ENCODE measurements at places on chromosomes 7 and 10.

GRCh38 chr7:93205046-93205445, 21.2 kb downstream of the HEPACAM2 start:
- no peak for DNase-seq

GRCh38 chr7:54336800-54337199, 205.4 kb upstream of the VSTM2A start:
- no peak for DNase-seq

DNA sequence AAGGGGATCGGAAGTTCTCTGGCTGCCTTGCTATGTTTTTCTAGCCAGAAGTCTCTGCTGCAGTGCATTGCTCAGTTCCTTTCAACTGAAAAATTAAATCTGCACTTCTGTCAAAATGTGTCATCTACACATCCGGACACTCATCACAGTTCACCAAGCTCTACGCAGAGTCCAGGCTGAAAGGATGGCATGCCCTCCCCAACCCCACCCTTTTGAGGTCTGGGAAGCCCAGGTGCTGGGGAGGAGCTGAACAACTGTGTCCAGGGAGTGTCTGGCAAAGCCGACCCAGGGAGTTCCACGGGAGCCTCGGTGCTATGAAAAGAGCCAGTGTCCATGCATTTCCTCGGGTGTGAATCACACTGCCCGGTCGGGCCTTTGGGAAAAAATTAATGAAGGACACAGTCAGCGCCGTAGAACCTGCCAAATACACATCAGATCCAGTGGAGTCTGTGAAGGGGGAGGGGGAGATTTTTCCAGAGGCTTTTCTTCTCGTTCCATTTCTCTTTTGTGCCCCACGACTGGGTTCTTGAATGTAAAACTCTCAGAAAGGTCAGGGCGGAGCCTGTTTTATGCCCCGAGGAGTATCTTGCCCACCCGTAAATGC, 757 bp upstream of the PALS2 start:
- DNase-seq, result peak; percentile 19

GRCh38 chr7:115015619-115016018, 93.7 kb downstream of the MDFIC start:
- DNase-seq, result no peak

GRCh38 chr7:149879766-149880637, 6.2 kb downstream of the ATP6V0E2 start:
- no peak for DNase-seq

DNA sequence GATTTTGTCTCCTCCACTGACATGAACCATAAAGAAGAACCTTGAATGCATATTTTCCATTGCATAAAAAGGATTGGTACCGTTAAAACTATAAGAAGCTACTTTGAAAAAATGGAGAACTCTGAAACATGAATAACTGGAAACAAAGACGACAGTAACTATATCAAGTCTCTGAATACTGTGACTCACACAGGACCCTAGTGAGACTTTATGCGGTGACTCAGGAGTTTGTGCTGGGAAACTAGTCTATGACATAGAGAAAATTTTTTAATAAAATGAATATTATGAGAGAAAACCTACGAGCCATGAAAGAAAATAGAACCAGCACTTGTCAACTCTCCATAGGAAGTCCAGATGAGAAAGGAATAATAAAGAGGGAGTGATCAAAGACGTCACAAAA, 339.9 kb upstream of the ADARB2 start:
- DNase-seq, result no peak

- DNase-seq, result no peak
These were observed 75.8 kb upstream of the NEBL start for GRCh38 chr10:20972925-20973324.

DNA sequence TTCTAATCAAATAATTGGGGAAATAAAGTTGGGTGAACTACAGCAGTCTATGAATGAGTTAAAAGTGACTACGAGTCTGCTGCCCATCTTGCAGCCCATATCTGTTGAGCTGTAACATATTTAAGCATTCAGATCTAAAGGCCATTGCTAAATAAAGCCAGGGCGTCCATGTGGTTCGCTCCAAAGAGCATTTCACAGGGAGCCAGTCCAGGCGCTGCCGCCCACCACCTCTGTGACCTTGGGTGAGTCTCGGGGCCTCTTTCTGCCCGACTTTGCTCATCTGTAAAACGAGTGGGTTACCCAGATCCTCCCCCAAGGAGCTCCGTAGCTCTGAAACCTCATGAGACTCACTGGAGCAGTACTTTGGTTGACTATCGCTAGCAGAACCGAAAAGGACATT, 223.1 kb downstream of the CUX1 start:
- DNase-seq, result no peak

DNA sequence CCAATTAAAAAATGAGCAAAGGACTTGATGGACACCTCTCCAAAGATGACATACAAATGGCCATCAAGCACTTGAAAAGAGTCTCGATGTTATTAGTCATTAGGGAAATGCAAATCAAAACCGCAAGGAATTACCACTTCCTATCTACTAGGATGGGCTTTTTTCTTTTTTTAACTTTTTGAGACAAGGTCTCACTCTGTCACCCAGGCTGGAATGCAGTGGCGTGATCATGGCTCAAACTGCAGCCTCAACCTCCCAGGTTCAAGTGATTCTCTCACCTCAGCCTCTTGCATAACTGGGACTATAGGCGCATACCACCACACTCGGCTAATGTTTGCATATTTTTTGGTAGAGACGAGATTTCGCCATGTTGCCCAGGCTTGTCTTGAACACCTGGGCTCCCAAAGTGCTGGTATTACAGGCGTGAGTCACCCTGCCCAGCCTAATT, 13.6 kb downstream of the NKX1-2 start:
- no peak for DNase-seq

DNA sequence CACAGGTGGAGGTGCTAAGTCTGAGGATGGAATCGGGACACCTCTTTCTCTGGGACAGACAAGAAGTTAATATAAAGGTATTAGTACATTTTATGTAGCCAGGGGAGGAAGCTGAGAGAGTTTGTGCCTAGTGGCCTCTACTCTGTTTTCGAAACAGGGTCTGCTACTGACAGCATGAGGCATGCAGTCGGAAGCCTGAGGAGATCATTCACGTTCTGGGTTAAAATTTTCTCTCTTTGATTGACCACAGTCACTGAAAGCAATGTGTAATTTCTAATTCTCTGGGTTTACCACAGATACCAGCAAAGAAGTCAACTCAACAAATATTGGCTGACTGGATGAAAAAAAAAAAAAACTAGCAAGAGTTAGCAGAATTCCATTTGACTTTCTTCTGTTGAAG, 53.3 kb upstream of the KCTD7 start:
- no peak for DNase-seq

DNA sequence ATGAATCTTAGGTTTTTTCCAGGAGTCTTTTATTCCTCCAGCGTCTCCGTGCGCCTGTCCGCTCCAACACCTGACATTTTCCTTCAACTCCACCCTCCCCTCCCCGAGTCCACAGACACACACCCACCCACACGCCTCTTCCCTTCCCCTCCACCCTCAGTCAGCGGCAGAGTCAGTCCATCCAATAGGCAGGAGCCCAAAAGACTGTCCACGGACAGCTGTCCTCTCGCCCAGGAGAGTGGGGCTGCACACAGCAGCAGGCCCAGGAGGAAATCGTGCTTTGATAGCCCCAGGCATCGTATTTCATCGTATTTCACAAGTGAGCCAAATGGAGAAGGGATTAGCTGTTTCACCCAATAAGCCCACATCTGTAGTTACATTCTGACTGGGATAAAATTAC, 285.1 kb downstream of the ZEB1 start:
- DNase-seq, result peak; percentile 32

- no peak for DNase-seq
These were observed 4.1 kb downstream of the CALU start for GRCh38 chr7:128743112-128743772.

GRCh38 chr10:52111101-52111891, 202.8 kb upstream of the DKK1 start:
- DNase-seq, result no peak

- DNase-seq, result no peak
These were observed 121.9 kb downstream of the GFRA1 start for GRCh38 chr10:116151076-116151475.

DNA sequence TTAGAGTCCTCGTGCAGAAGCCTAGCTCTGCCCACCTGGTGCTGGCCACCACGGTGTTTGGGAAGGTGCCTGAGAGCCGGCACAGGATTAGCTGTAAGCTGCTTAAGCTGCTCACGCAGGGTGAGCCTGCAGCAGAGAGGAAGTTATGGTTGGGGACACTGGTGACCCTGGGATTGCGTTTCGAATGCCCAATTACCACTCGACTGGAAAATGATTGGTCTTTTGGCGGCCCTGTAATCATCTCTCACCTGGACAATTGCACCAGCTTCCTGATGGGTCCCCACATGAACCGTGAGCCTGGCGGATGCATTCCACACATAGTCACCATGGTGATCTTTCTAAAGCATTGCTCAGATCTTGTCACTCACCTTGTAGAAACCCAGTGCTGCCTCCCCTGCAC, 442.3 kb upstream of the ZMIZ1 start:
- no peak for DNase-seq

DNA sequence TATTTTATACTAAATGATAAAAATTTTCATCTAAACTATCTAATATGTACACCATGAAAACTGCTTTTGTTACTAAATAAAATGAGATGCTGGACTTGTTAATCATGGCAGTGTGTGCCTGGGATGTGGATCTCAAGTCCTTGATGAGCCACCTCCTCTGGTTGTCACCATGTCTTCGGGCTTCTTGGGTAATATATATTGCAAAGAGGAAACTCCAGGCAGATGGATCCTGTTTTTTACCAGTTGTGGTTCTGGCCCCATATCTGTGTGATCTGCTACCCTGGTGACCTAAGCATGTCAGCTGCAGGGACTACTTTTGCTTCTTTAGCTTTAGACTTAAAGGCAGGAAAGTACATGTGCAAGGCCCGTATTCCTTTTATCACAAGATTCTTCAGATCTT, 46.2 kb downstream of the TMEM60 start:
- no peak for DNase-seq

DNA sequence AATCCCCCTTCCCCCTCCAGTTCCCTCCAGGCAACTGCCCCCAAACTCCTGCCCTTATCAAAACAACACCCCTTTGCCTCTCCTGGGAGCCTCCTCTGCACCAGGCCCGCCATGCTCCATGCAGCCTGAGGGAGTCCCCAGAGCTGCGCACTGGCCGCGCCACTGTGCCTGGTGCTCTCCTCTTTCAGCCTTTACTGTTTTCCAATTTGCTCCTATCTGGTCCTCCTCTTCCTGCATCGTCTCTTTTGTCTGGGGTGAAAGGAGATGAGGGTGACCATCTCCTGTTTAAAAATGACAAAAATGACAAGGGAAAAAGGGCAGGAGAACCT, 165.8 kb upstream of the ADCY1 start:
- no peak for DNase-seq

DNA sequence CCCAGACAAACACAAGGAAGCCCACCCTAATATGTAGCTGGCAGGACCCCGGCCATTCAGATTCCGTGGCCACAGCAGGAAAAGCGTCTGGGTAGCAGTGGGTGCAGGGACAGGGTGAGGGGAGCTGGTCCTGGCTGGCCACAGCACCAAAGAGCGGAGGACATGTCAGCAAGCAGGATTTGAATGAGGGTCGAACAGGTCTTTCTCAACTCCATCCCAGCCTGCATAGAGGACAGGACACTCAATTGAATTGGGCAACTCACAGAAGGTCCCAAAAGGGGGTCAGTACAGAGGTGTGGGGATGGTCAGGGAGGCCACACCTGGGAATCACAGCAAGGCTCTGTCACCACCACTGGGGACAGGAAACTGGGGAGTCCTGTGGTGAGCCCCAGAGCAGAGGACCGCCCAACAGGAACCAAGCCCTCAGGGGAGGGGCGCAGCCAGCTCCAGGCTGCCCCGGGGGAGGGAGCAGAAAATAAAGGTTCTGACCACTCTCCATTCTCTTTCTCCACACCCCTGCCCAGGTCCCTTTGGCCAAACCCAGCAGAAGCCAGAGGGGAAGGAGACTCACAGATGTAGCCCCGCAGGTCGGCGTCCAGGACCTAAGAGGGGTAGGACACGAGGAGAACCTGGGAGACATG, 108.7 kb upstream of the PPP2R2D start:
- DNase-seq, result no peak

GRCh38 chr7:135886345-135887132, 90.6 kb downstream of the MTPN start:
- no peak for DNase-seq

GRCh38 chr7:6628045-6628444, 9.1 kb upstream of the ZNF316 start:
- DNase-seq, result peak; percentile 62

DNA sequence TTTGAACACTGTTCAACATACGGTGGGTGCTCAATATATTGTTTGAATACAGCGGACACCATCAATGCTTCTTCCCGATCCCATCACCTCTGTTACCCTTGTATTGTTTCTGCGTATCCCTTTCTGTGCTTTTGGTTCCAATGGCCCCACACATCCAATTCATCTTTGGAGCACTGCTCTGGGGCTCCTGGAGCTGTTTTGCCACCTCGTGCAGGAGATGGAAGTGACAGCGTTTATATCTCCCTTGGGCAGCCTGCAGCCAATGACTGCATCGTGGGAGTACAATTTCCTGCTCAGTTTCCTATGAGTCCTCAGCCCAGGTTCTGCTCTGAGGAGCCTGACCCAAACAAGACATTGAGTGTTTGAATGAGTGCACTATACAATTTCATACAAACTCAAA, 50.2 kb upstream of the PIK3CG start:
- no peak for DNase-seq

GRCh38 chr7:155224116-155224811, 73.4 kb upstream of the INSIG1 start:
- peak; percentile 75 for DNase-seq

Measured in DMS79 treated with DMSO at 0.1 percent for 48 hours (cell line).